ENCODE measurements at places on chromosomes 7 and 10.

DNA sequence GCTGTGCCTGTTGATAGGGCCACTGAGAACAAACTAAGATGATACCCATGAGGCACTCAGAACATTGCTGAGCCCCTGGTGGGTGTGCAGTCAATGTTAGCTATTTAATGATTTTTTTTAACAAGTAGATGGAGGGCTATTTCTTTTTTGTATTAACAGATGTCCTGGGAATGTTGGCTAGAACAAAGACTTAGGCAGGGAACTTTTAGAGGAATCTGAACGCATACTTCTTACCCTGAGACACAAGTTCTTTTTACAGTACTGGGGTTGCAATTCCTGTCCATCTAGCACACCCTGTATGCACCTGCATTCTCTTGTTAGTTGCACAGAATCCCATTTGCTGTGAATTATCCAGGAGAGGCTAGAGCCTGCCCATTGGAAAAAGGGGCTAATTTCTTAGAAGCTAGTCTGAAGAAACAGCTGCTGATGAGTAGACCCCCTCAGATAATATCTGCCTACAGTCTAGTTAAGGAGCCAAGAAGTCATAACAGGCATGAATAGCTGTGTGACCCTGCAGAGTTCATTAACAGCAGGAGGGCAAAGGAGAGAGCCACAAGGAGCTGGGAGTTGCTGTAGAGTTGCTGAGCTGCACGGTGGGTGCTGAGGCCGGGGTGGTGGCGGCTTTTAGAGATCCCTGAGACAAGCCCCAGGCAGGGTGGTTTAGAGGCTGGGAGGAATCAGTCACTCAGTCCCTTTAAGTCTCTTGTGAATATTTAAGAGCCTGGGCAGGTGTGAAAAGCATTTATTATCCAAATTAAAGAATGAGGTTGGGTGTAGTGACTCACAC is 103.7 kb upstream of the FZD8 start:
- DNase-seq: no peak

DNA sequence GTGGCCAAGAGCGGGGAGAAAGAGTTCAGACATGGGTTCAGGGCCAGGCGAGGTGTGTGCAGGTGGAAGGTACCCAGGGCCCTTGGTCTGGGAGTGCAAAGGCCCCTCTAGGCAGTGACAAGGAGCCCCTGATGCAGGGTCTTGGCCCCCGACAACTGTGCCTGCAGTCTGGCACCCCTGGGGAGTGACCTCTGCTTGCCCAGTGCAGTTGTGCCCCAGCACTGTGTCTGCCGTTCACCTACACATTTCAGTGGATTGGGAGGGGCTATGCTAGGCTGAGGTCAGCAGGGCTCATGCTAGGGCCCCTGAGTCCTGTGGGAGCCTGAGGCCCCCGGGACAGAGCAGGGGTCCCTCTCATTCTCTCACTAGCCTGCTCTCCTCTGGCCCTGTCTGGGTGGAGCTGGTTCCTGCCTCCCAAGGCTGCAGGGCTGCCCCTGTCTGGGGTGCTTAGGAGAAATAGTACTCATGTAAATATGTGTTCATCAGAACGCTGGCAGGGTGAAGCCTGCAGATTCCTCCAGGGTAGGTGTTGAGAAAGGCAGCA is 550.4 kb downstream of the TCERG1L start:
- no peak for DNase-seq

- no peak for DNase-seq
Observed at GRCh38 chr10:122988501-122988900, 8.3 kb downstream of the PSTK start.

DNA sequence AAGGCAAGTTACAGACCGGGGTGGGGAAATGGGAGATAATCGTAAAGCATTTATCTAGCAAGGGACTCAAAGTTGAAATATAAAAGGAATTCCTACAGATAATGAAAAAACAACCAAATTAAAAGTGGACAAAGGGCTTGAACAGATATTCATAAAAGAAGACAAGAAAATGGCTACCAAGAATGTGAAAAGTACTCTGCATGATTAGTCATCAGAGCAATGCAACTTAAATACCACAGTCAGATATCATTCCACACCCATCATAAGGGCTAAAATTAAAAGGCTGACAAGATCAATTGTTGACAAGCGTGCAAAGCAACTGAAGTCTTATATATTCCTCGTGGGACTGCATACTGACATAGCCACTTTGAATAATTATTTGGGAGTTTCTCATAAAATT is 124.6 kb upstream of the RSU1 start:
- DNase-seq: no peak

- DNase-seq: no peak
Observed at GRCh38 chr7:148391591-148391990, 199.0 kb upstream of the C7orf33 start.

- no peak for DNase-seq
Observed at GRCh38 chr7:2049111-2049781, 183.5 kb downstream of the MAD1L1 start.

All from NCI-H524 (cell line).